ENCODE measurements at places on chromosomes 2 and 18.

- DNase-seq: no peak
These were observed 798.8 kb upstream of the HS6ST1 start for GRCh38 chr2:129117434-129117833.

GRCh38 chr2:53813151-53813550 lies 26.3 kb downstream of the ERLEC1 start:
- no peak for DNase-seq

- no peak for DNase-seq
These were observed 11.4 kb downstream of the CXCR4 start for GRCh38 chr2:136106505-136106904.

GRCh38 chr2:198161151-198161550 lies 356.8 kb downstream of the PLCL1 start:
- DNase-seq: no peak

GRCh38 chr2:37616677-37617005 lies 54.8 kb downstream of the CDC42EP3 start:
- DNase-seq: no peak

DNA sequence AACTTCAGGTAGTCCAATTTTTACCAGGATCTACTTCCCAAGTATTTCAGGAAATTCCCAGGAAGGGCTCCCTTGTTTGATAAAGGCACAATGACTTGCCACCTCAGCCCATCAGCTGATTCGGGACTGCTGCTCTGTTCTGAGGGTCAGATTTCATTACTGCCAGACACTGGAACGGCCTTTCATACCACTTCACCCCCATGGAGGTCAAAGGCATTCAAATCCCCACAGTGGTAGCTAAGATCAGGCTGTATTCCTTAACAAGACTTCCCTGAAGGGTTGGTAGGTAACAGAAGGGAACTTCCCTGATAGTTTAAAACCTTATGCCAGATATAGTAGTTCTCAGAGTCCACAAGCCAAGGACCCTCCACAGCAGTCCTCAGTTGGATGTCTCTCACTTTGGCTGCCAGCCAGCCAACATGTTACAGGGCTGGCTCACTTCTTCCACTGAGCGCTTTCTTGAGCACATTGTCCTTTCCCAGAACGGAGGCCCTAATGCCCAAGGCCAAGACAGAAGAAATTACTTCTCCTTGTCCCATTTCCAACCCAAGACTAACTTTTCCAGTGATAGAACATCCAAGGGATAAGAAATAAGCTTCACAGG lies 40.0 kb upstream of the GLS start:
- DNase-seq: no peak

DNA sequence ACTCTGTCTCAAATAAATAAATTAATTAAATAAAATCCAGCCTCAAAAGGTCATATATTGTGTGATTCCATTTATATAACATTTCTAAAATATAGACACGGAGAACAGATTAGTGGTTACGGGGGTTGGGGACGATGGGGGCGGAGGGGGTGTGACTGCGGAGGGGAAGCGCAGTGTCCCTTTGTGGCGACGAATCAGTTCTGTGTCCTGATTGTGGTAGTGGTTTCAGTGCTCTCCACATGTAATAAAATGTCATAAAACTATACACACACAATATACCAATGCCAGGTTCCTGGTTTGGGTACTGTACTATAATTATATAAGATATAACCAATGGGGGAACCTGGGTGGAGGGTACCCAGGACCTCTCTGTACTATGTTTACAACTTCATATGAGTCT lies 186.4 kb downstream of the ANAPC1 start:
- DNase-seq: no peak

- DNase-seq: no peak
These were observed 37.6 kb downstream of the ALPK2 start for GRCh38 chr18:58591286-58591685.

Data from brain (organoid and tissue), 16 donors.